ENCODE measurements at places on chromosomes 2 and 18.

- DNase-seq, result peak; percentile 84
These were observed 652 bp downstream of the PPM1B start for GRCh38 chr2:44169155-44169898.

DNA sequence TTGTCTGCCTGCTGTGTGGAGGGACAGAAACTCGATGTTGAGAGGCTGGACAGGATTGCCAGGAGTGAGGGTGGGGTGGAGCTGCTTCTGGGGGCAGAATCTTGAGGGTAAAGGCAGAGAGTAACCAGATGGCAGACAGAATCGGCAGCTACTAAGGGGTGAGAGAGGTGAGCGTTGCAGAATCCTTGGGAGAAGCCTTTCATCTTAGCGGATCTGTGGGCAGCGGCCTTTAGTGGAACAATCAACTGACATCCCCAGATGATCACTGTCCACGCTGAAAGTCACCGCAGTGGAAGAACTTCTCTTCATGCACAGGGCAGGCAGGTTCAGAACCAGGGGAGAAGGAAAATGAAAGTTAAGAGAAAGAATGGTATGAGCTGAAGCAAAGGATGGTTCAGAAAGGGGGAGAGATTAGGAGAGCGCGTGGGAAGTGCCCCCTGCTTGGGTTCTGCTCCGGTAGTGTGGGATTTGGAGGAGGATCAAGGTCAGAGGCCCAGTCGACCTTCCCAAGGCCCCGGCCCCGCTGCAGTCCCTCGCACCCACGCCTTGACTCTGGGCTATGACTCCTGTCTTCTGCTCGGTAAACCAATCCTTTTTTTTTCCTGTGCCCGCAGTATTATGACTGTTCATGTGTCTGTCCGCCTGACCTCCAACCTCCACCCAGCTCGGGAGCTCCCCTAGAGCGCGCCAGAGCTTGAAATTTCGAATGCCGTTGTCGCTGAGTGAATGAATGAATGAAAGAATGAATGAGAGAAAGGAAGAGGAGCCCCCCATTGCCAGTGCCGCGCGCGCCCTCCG is 584 bp downstream of the BOLA3 start:
- no peak for DNase-seq

- DNase-seq, result no peak
These were observed 60.3 kb upstream of the REL start for GRCh38 chr2:60821133-60821469.

DNA sequence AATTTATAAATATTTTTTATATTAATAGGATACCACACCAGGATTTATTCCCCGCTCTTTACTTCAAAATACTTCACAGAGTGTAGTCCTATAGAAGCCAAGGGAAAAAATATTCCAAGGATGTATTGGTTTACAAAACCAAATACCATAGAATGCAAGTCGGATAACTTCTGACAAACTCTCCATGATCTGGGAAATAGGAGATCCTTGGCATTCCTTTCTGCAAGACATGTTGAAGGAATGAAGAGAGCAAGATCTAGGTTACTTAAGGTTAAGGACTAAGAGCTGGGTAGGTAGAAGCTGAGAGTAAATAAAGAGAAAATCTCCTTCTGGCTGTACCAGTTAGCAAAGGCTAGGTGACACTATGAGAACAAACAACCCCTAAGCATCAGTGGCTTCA is 141.2 kb downstream of the LRATD1 start:
- DNase-seq, result no peak

GRCh38 chr2:127608061-127609030 is 37.6 kb upstream of the GPR17 start:
- DNase-seq, result no peak
